Fibroblast of skin of left biceps (primary cell): ENCODE measurements at places on chromosomes 6 and 20.

DNA sequence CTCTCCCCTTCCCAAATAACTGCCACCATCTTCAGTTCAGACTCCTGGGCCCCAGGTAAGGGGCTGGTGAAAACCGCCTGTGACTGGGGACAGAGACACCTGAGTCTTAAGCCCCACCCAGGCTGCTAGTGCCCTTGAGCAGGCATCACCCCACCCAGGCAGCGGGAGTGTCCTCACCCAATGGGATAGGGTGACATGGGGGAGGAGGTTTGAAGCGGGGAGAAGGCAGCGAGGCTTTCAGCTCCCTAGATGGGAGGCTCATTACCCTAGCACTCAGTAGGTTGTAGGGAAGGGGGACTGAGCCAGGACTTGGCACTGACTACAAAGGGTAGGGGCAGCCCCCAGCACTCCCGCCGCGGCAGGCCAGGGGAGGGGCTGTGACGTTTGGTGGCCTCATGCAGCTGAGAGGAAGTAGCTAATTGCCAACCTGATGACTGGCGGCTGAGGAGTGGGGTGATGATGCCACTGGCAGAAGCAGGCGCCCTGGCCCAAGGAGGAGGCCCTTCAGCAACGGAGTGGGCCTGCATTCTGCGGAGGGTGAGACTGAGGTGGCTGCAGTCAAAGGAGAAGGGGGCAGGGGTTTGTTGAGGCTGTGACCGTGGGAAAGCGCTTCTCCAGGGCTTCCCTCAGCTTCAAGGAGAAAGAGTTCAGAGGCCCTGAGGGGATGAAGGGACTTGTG is 126.9 kb downstream of the MRPL14 start:
- DNase-seq: no peak

DNA sequence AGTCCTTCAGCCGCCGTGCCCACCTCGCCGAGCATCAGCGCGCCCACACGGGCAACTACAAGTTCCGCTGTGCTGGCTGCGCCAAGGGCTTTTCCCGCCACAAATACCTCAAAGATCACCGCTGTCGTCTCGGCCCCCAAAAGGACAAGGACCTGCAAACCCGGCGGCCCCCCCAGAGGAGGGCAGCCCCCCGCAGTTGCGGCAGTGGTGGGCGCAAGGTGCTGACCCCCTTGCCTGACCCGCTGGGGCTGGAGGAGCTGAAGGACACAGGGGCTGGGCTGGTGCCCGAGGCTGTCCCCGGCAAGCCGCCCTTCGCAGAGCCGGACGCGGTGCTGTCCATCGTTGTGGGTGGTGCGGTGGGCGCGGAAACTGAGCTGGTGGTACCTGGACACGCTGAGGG is 20.1 kb upstream of the CHMP4B start:
- DNase-seq: no peak

GRCh38 chr6:43367245-43367984 is 2.0 kb downstream of the ZNF318 start:
- no peak for DNase-seq

- DNase-seq: no peak
These were observed 124.5 kb downstream of the EPHA7 start for GRCh38 chr6:93294879-93295278.

DNA sequence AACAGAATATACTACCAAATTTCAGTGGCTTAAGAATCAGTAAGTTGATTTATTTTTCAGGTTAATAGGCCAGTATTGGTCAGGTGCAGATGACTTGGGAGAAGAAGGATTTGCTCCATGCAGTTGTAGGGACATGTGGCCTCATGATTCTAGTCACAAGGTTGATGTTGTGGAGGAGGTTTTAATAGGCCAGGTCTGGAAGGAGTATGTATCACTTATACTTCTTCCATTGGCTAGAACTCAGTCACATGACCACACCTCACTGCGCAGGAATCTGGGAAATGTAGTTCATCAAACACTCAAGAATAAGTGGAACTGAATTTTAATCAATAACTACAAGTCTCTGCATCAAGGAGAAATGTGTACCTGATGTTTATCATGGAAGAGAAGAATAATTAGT is 281.5 kb upstream of the QKI start:
- no peak for DNase-seq

DNA sequence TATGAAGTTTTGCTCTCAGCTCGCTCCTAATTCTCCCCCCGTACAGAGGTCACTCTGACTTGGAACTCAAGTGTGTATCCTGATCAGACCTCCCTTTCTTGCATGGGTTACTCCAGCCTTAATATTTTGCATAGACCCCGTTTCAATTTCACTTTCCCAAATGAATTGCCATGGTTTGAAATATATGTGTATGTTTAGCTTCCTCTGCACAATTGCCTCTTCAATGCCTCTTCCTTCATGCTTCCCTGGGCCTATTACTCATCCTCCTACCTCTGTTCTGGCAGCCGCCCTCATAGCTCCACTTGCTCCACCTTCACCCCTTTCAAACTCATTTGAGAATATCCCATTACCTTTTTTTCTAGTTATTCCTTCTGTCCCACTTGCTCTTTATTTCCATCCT is 90.0 kb upstream of the SAMD5 start:
- no peak for DNase-seq

- DNase-seq: no peak
These were observed 83.6 kb upstream of the ENPP5 start for GRCh38 chr6:46254331-46254730.

GRCh38 chr6:12160326-12160725 is 129.8 kb upstream of the EDN1 start:
- DNase-seq: no peak

DNA sequence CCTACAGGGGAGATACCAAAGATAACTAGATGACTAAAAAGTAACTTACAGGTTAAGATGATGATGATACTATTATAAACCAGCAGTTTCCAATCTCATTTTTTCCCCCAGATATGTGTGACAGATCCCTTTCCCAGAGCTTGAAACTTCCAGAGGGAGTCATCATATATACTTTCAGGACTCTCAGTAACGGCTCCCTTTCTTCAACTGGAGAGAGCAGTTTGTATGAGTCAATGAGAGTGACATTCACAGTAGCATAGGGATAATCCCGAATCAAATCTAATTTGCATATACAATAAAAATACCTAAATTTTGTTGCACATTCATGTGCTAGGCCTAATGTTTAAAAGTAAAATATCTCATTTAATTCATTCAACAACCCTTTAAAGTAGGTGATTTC is 29.7 kb downstream of the IGF2R start:
- no peak for DNase-seq

- DNase-seq: no peak
These were observed 451.8 kb downstream of the CD83 start for GRCh38 chr6:14569394-14569793.

GRCh38 chr6:7591770-7592169 is 1.8 kb downstream of the SNRNP48 start:
- DNase-seq: no peak

GRCh38 chr20:347317-347639 is 367 bp downstream of the NRSN2 start:
- no peak for DNase-seq

GRCh38 chr20:2814587-2815051 is at the start of gene C20orf141:
Gene C20orf141, plus strand, starts transcription at chr20:2814987. Its CDS starts 198 bp downstream, at chr20:2815185.
- DNase-seq: peak; percentile 99

GRCh38 chr20:56373942-56374341 is 15.2 kb downstream of the FAM210B start:
- DNase-seq: peak; percentile 90

GRCh38 chr6:17311595-17312311 is 30.6 kb downstream of the RBM24 start:
- peak; percentile 13 for DNase-seq

DNA sequence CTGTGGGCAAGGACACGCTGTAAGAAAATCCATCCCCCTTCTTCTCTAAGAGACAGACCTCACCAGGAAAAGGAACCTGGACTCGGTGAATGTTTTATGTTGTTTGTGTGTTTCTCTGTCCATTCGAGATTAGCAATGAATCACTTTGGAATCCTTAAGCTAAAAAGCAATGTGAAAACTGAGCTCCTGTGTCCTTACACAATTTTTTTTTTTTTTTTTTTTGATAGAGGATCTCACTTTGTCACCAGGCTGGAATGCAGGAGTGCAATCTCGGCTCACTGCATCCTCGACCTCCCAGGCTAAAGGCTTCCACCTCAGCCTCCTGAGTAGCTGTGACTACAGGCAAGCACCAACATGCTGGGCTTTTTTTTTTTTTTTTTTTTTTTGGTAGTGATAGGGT is 32.1 kb downstream of the BFSP1 start:
- DNase-seq: peak; percentile 2

DNA sequence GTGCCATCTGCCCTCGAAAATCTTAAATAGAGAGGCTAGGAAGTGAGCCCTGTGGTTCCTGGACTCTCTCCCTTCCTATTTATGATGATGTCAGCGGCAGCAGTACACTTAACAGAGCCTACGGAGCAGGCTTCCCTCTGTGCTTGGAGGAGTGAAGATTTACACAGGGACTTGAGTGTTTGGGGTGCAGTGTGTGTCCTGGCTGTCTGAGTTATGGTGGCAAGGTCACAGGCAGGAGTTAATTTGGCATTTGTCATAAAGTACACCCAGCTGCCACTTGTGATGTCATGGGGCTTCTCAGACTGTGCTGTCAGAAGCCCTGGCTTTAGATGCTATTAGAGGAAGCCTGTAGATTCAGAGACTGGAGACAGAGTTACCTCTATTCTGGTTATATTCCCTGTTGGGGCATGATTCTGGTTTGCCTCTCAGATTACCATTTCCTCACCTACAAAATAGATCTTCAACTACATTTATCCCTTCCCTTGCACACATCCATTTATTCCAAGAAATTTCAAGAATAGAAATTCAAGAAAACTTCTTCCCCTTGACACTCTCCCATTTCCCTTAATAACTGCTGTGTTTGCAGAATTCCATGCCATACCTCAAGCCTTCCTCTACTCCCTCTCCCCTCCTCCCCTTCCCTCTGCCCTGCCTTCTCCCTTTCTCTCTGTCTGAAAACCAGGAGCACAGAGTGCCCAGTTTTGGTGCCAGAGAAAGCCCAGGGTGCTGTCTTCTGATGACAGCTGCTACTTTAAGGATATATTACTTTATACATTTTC is 72.1 kb downstream of the SLC24A3 start:
- DNase-seq: no peak

DNA sequence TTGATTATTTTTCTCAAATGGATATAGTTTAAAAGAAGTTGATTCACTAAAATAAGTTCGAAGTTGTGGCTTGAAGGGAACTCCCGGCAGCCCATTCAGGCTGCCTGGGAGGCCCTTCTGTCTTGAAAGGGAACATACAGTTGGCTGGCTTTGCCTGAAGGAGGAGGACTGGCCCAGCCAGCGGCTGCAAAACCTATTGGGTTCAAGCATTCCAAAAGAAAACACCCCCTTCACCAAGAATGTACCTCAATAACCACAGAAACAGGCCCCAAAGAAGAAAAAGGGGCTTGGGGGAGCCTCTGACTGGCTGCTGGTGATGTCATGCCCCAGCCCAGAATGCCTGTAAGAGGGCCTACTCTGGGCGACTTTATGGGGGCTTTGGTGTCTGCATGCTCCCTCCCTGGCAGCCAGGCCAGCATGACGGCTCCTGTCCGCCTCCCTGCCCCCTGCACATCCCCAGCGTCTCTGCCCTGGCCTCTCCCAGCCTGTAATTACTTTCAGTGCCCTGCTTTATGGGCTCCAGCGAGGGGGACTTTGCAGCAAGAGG is 36.5 kb downstream of the MAFB start:
- peak; percentile 33 for DNase-seq

DNA sequence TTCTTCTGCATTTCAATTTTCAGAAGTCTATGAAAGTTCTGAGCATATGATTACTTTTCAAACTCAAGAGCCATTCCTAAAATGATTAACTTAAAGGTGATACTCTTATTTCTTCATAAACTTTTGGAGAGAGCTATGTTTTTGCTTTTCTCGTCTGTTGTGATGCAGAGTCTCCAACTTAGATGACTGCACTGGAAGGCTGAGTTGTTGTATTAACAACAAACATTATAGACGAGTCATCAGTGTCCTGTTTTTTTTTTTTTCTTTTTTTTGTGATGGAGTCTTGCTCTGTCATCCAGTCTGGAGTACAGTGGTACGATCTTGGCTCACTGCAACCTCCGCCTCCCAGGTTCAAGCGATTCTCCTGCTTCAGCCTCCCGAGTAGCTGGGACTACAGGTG is 101.9 kb downstream of the CD109 start:
- DNase-seq: no peak

DNA sequence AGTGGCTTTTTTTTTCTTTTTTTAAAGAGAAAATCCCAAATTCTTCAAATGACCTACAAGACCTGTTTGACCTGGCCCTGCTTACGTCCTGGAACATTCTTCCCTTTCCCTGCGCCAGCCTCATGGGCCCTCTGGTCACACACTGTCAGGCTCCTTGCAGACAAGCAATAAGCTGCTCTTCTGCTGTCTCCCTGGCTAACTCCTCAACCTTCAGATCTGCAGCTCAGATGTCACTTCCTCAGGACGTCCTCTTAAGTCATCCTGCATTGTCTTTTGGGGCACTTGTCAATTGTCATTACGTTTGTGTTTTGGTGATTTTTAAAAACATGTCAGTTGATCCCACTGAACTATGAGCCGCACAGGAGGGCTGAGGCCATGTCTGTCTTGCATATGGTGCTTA is 28.9 kb upstream of the SLC35D3 start:
- no peak for DNase-seq

GRCh38 chr6:110543106-110543505 is 66.7 kb upstream of the SLC22A16 start:
- DNase-seq: no peak

- DNase-seq: no peak
These were observed 3.3 kb upstream of the TBX18 start for GRCh38 chr6:84767526-84768201.

DNA sequence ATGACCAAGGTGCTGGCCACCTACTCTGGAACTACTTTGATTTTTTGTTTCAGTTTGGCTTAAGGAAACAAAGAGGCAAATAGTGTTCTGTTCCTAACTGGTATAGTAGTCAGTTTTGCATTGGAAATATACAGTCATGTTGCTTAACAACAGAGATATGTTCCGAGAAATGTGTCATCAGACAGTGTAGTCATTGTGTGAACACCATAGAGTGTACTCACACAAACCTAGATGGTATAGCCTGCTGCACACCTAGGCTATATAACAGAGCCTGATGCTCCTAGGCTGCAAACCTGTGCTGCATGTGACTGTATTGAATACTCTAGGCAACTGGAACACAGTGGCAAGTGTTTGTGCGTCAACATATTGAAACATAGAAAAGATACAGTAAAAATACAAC is 80.4 kb downstream of the ARID1B start:
- DNase-seq: no peak

GRCh38 chr6:56347526-56347925 is 100.1 kb upstream of the COL21A1 start:
- no peak for DNase-seq

DNA sequence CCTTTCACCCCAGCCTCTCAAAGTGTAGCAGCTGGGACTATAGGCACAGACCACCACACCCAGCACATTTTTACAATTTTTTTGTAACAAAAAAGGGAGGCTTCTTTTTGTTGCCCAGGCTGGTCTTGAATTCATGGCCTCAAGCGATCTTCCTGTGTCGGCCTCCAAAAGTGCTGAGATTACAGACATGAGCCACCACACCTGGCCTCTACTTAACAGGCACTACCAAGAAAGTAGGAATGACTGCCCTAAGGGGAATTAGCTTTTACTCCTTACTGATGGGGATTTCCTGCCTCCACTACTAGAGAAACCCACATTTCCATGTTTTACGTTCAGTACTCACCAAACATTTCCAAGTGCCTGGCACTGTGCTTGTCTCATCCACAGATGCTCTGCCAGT is 109.6 kb downstream of the CARMIL1 start:
- no peak for DNase-seq
